Left lobe of liver (tissue), 2 donors: ENCODE measurements at places on chromosomes 2 and 18. TPM values are rescaled to one million over a fixed set of nuclear protein-coding genes. Genes with fewer than 3 reads are reported as not detected.

DNA sequence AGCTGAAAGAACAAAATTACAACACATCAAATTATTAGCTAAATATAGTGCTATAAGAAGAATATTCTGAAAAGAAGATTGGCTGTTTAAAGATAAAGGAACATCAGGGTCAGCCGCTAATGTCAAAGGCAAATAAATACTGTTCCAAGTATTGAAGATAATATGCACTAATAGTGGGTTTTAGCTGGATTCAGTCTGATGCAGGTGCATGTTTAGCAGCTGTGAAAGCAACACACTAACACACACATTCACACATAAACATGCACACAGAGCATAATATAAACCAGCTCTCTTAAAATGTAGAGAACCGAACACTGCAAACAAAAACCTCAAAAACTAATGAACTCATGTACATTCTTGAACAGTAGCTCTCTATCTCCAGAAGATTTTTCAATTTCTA, 634.6 kb downstream of the ERBB4 start:
- no peak for DNase-seq

DNA sequence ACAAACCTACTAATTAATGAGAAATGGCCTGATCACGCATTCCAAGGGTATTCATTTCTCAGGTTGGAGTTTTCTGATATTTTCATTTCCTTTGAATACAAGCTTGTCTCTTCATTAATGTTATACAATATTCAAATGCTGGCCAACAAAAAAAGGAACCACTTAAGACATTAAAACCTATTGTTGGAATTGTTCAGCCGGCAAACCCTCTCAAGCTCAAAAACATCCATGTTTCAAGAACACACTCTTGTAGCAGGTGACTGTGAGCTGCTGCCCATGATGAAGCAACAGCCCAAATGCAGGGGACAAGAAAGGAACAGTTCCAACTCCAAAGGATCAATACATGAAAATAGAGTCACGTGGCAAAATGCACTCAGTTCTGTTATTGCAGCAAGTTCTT, 454.5 kb downstream of the BCL11A start:
- no peak for DNase-seq

GRCh38 chr2:122193622-122194021, 438.2 kb downstream of the TSN start:
- DNase-seq: no peak

- DNase-seq: no peak
These were observed 132.4 kb upstream of the APCDD1 start for GRCh38 chr18:10322004-10322403.

GRCh38 chr2:240946046-240946445, 39.9 kb downstream of the CROCC2 start:
- DNase-seq: peak; percentile 34

- no peak for DNase-seq
These were observed 51.9 kb downstream of the EFEMP1 start for GRCh38 chr2:55871637-55872036.

- DNase-seq: peak; percentile 3
These were observed 38.8 kb downstream of the ANKMY1 start for GRCh38 chr2:240518981-240519380.

GRCh38 chr2:29990129-29990528, 68.7 kb upstream of the ALK start:
- no peak for DNase-seq

DNA sequence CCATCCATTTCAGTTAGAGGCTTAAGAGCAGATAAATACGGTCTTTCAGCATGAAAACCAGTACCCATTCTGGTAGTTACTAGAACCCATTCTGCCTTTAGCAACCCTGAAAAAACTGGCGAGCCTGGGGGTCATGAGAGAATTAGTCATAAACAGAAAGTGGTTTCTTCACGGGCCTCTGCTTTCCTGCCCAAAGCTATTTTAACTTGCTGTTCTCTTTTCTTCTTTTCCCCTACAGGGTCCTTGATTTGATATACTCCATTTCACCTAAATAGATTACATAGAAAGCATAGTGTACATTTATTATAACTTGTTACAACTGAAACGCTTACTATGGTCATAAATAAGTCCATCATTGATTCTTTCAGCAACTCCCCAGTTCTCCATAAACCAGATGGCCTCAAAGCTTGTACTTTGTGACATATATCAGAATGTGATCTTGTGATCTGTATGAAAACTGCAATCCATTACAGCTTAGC, 48.3 kb downstream of the WDFY1 start:
- DNase-seq: no peak

GRCh38 chr2:46351750-46352138, 54.5 kb downstream of the EPAS1 start:
- no peak for DNase-seq

Gene DAW1
- total RNA-seq: not detected

Gene ABCB11
- total RNA-seq: 68.5 TPM

Gene CXCR1
- 0.30 TPM for total RNA-seq

Gene NYAP2
- total RNA-seq: not detected
